ENCODE measurements at places on chromosomes 7 and 10.

GRCh38 chr7:32779167-32779566 is 112.4 kb downstream of the KBTBD2 start:
- DNase-seq, result no peak

GRCh38 chr7:106870983-106871410 is 5.9 kb downstream of the PIK3CG start:
- no peak for DNase-seq

- no peak for DNase-seq
These were observed 9.5 kb upstream of the LBX1 start for GRCh38 chr10:101238732-101239105.

- no peak for DNase-seq
These were observed 183.6 kb upstream of the DGKB start for GRCh38 chr7:15086131-15086611.

DNA sequence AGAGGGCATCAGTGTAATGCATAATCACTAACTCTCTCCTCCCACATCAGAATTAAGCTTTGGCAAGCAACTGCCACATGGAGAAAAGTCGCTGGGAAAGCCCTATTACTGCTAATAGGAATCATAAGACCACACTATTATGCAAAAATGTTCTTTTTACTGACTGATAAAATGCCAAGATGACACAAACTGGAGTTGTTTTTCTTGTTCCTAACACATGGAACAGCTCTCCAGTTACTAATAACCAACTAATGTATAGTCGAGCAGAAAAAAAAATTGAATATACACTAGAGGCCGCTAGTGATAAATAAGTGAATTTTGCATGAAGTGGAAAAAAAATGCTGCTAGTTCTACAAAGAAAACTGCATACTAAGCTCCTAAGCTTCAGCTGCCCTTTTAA is 165.6 kb downstream of the TPK1 start:
- no peak for DNase-seq

- peak; percentile 91 for DNase-seq
These were observed 18.4 kb downstream of the TSPAN14 start for GRCh38 chr10:80472234-80473095.

DNA sequence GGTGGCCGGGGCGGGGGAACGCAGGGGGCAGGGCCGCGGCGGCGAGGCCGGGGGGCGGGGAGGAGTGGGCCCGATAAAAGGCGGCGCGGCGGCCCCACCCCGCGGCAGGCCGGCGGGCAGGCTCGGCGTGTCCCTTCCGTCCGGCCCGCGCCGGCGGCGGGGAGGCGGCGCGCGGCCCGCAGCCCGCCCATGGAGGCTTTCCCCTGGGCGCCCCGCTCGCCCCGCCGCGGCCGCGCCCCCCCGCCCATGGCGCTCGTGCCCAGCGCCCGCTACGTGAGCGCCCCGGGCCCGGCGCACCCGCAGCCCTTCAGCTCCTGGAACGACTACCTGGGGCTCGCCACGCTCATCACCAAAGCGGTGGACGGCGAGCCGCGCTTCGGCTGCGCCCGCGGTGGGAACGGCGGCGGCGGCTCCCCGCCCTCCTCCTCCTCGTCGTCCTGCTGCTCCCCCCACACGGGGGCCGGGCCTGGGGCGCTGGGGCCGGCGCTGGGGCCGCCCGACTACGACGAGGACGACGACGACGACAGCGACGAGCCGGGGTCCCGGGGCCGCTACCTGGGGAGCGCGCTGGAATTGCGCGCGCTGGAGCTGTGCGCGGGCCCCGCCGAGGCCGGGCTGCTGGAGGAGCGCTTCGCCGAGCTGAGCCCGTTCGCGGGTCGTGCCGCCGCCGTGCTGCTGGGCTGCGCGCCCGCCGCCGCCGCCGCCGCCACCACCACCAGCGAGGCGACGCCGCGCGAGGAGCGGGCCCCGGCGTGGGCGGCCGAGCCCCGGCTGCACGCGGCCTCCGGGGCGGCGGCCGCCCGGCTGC is at the start of gene NANOS1:
Gene NANOS1, plus strand, starts transcription at position 102 of the 808 bp plus-strand sequence. Its CDS starts 88 bp downstream, at position 190.
- no peak for DNase-seq

- DNase-seq, result peak; percentile 52
These were observed 60.6 kb downstream of the PRTFDC1 start for GRCh38 chr10:24891823-24892222.

GRCh38 chr10:100872034-100872791 is 40.5 kb upstream of the SLF2 start:
- DNase-seq, result no peak

GRCh38 chr10:128846927-128847326 is 620.1 kb upstream of the MGMT start:
- DNase-seq, result no peak

- DNase-seq, result no peak
These were observed 377.2 kb downstream of the PARD3 start for GRCh38 chr10:34437906-34438305.

DNA sequence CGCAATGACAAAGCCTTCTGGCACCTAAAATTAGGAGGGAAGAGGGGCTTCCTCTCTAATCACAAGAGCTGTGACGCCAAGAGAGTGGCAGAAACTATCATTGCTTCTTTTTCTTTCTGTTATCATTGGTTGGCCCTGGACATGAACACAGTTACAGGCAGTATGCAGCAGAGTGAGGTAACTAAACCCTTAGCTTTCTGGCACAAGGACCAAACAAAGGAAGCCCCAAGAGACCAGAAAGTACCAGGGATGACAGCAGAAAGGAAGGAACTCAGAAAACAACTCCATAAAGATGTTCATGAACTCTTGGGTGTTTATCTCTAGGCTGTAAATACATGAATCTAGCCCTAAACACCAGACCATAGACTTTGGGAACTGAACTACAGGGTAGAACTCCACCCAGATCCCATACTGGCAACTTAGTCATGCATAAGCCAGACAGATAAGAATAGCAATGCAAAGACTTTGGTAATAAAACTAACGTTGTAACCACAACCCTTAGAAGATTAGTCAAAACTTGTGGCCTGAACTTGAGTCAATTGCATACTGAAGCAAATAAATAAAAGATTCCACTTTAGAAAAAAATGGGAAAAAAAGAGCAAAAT is 195.7 kb upstream of the PTN start:
- peak; percentile 37 for DNase-seq

DNA sequence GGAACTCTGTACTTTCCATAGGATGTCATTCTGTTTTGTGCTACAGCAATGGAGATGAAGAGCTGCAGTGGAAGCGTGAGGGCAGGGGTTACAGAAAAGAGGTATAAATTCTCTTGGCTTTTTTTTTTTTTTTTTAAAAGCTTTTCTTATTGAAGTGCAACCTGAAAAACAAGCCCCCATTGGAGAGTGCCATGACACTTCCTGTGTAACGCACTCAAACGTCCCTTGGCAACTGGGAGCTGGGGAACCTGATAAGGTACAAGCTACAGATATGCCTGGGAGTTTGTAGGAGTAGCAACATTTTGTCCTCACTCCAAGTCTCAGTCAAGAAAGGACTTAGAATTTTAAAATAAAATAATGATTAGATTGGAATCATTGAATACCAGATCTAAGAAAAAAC is 512.1 kb downstream of the RPS24 start:
- no peak for DNase-seq

GRCh38 chr10:30111340-30112022 is 52.1 kb upstream of the JCAD start:
- no peak for DNase-seq

DNA sequence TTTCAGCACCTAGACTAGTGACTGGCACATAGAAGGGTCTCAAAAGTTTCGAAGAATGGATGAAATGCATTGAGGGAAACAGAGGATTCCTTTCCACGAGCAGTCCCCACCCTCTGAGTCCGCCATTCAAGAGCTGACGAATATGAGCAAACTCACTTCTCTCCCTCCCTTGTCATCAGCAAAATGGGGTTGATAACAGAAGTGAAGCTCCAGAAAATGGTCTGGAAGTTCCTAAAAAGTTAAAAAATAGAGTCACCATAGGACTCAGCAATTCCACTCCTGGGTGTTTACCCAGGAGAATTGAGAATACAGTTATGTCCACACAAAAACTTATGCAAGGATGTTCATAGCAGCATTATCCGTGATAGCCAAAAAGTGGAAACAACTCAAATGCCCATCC is 25.0 kb upstream of the SRGN start:
- DNase-seq, result no peak

DNA sequence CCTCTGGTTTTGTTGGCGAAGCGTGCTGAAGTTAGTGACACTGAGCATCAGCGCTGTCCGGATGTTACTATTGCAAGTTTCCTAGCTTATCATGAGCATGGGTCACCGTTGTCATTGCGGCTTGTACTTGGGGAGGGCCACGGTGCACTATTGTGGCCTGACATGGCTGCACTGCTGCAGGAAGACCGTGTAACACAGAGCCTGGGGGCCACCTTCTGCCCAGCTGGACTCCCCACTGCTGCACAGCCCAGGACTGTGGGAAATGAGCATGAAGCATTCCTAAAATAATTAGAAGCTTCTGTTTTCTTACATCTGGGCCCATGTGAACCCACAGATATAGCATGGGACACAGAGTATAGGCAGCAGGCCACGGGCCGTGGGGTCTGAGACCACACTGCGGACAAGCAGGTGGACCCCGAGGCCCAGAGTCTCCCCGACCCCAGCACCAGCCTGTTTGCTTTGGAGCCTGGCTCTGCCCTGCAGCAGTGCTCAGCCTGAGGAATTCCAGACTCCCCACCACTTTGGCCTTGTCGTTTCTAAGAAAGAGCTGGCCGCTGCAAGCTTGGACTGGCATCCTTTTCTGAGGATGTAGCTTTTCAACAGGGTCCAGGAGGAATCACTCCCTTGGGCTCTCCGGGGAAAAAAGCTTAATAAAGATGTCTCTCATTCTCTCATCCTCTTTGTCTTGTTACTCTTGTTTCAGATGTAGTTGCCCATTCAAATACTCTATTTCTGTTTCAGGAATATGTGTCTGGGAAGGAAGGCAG is 179.2 kb downstream of the CCDC3 start:
- no peak for DNase-seq

GRCh38 chr7:12898620-12899019 is 211.2 kb downstream of the ARL4A start:
- DNase-seq, result no peak

DNA sequence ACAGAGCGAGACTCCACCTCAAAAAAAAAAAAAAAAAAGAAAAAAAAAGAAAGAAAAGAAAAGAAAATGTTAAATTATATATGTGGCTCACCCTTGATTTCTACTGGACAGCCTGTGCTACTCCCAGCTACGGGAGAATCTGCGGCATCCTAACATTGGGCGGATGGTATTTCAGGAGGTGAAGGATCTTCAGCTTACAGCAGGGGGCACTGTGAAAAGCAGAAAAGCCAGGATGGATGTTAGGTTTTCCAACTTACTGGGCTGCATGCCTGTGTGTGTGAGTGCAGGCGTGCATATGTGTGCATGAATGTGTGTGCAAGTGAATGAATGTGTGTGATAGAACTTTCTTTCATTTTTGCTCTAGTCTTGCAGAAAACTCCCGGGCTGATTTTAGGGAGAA is 1066.5 kb downstream of the TYW1 start:
- no peak for DNase-seq

DNA sequence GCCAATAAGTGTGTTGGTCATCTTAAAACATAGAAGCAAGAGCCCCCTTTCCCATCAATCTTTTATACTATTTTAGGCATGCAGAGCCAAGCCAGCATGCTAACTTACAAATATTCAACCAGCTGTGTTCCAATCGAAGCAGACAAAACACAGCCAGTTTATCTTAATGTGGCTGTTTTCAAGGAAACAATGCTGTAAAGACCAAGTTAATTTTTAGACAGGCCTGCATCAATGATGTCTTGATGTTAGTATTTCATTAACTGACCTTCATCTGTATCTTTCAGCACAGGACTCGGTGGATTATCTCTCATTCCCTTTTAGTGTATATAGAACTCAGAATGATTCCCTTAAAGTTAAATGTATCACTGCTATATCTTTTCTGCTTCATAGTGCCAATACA is 262.0 kb upstream of the ZWINT start:
- DNase-seq, result no peak

DNA sequence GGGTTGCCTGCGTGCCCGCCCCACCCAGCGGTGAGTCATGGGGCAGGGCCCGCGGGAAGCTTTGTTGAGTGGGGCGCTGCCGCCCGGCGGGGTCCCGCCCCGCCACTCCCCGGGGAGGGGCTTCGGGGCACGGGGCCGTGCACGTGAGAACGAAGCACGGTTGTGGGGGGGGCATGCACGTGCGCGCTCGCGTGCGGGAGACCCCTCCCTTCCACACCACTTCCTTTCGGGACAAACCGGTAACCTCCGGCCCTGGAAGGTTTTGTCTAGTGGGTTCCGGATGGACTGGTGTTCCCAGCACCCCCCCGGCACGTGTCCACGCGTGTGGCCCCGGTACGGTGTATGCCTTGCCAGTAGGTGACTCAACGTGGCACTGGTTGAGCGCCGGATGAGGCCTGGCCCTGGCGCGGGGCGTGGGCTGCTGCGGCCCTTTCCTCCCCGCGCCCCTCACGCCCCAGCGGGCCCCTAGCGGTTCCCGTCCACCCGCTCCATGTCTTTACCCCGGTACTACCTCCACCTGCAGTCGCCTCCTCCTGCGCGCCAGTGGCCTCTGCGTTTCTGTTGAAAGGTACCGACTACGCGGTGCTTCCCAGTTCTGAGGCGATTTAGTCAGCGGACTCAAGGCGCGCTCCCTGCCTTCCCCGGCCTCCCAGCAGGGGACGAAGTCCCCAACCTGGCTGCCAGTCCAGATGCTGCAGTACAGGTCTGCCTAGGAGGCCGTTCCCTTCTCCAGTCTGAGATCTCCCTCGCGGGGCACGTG is 3.1 kb downstream of the ADIRF start:
- DNase-seq, result no peak

- DNase-seq, result no peak
These were observed 89.1 kb upstream of the KLF14 start for GRCh38 chr7:130823060-130823459.

GRCh38 chr7:40437936-40438634 is 303.3 kb downstream of the SUGCT start:
- no peak for DNase-seq

GRCh38 chr7:69956541-69956940 is 358.3 kb downstream of the AUTS2 start:
- DNase-seq, result no peak

DNA sequence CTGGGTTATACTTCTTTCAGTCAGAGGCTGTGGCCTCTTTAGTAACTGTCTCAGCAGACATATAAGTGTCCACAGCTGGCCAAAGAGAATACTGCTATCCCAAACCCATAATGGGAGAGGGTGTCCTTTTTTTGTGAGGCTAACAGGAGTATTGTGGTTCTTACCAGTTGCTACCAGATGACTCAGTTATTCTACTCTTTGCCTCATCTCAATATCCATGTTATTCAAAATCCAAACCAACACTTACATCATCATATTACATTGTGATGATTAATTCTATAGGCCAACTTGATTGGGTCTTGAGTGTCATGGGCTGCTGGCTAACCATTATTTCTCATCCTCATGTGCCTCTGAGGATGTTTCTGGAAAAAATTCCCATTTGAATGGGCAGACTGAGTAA is 120.9 kb downstream of the TMEM168 start:
- DNase-seq, result peak; percentile 44

DNA sequence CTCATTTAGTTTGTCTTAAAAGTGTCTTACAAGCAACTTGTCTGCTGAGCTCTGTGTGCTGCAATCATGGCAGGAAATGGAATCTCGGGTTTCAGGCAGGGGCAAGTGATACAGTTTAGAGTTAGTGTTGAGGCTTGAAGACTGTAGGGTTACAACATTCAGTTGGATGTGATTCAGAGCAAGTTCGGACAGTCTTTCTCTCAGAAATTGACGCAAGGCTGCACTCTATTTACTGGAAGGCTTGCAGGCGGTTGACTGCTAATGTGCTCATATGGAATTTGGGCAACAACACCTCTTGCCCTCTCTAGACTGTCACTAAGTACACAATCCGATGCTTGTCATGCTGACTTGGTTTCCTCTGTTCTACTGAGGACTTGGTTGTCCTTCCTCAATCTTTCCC is 161.7 kb upstream of the BMPER start:
- peak; percentile 95 for DNase-seq

GRCh38 chr10:103554488-103555324 is 61.2 kb downstream of the NEURL1 start:
- DNase-seq, result no peak
